Naive thymus-derived CD4-positive, alpha-beta T cell (primary cell): ENCODE measurements at places on chromosomes 3 and 15. TPM values are rescaled to one million over a fixed set of nuclear protein-coding genes. Genes with fewer than 3 reads are reported as not detected.
A peak's percentile ranks its signal among the peaks of the same experiment; 100 is the strongest.

Gene IL5RA
- 1.1 TPM for total RNA-seq

Gene NR2E3
- total RNA-seq = not detected

Gene PLS1
- total RNA-seq = 2.5 and 3.2 TPM in 2 replicates

Gene RASGRP1
- total RNA-seq = 101 TPM

Gene GOLGA8O
- total RNA-seq = 5.4 TPM

Gene GRK7
- 0.15 TPM in 1 of 2 replicates, not detected in the other for total RNA-seq

GRCh38 chr15:74789741-74790079 lies 7.8 kb downstream of the CSK start:
- peak overlapping the region; percentile 85 for H3K4me3 ChIP-seq
- H3K4me1 ChIP-seq = peaks cover 84% of the 10 kb centered on the region
- H3K27me3 ChIP-seq = no peaks in the 10 kb centered on the region
- DNase-seq = no peak

- no peak for DNase-seq
- H3K27ac ChIP-seq = no peak overlapping the region
- no peaks in the 10 kb centered on the region for H3K36me3 ChIP-seq
- no peak overlapping the region for H3K4me3 ChIP-seq
- H3K27me3 ChIP-seq = no peaks in the 10 kb centered on the region
- H3K4me1 ChIP-seq = no peaks in the 10 kb centered on the region
Measured at GRCh38 chr3:60277361-60277800, 973.9 kb downstream of the FHIT start.

GRCh38 chr3:100089812-100090668 lies 24.3 kb downstream of the FILIP1L start:
- H3K4me1 ChIP-seq = no peaks in the 10 kb centered on the region
- H3K27me3 ChIP-seq = no peaks in the 10 kb centered on the region
- no peak for DNase-seq
- H3K4me3 ChIP-seq = no peak overlapping the region
- no peaks in the 10 kb centered on the region for H3K36me3 ChIP-seq

GRCh38 chr15:74781431-74782258 lies at the start of gene CSK:
CSK (plus strand) TSS chr15:74782080; CDS start chr15:74798298, 16,218 bp downstream.
- H3K4me1 ChIP-seq = peaks cover 62% of the 10 kb centered on the region
- DNase-seq = peak; percentile 70
- peak within 1 kb of the TSS; percentile 92 for H3K27ac ChIP-seq
- H3K36me3 ChIP-seq = no peaks in the 10 kb centered on the region
- H3K4me3 ChIP-seq = peak within 1 kb of the TSS; percentile 91

GRCh38 chr3:171847133-171847532 lies 4.0 kb downstream of the TMEM212 start:
- no peaks in the 10 kb centered on the region for H3K27me3 ChIP-seq
- no peaks in the 10 kb centered on the region for H3K4me1 ChIP-seq
- H3K27ac ChIP-seq = no peak overlapping the region

- no peak overlapping the region for H3K27ac ChIP-seq
- H3K36me3 ChIP-seq = no peaks in the 10 kb centered on the region
- no peaks in the 10 kb centered on the region for H3K4me1 ChIP-seq
- DNase-seq = no peak
Measured at GRCh38 chr3:26647078-26647477, 24.5 kb downstream of the LRRC3B start.

DNA sequence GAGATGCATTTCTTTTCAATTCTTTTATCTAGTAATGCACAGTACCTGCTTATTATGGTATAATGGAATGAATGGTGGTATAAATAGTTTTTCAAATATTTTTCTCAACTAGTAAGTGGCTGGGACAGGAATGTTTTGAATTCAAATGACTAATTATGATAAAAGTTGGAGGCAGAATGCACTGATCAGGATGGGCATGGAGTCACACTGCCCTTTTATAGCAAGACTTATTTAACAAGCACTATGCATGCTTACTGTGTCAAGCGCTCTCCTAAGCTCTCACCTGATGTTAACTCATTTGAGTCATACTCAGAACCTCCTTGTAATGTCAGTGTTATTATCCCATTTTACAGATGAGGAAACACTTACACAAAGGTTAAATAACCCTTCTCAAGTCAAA lies 221.8 kb downstream of the FEZF2 start:
- H3K27ac ChIP-seq = no peak overlapping the region
- H3K4me1 ChIP-seq = no peaks in the 10 kb centered on the region
- DNase-seq = no peak
- H3K36me3 ChIP-seq = no peaks in the 10 kb centered on the region

GRCh38 chr3:46614431-46614830 lies 2.1 kb downstream of the FAM240A start:
- no peak overlapping the region for H3K27ac ChIP-seq
- DNase-seq = no peak
- no peak overlapping the region for H3K4me3 ChIP-seq
- no peaks in the 10 kb centered on the region for H3K27me3 ChIP-seq
- no peaks in the 10 kb centered on the region for H3K36me3 ChIP-seq

DNA sequence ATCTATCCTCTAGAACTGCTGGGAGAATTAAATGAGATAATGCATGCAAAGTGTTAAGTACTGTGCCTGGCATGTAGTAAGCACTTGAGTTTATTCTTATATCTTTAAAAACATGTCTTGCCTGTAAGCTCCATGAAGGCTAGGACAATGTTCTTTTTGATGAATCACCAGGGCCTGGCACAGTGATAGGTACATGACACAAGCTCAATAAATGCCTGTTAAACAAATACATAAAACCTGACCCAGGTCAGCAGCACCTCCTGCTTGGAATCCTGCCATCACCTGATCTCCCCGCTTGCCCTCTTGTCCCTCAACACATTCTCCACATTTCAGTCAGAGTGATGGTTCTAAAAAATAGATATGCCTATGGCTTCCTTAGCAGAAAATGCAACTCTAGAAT lies 186.8 kb downstream of the CHST2 start:
- no peaks in the 10 kb centered on the region for H3K36me3 ChIP-seq
- DNase-seq = no peak
- H3K4me3 ChIP-seq = no peak overlapping the region

GRCh38 chr15:42036112-42036905 lies 15.5 kb upstream of the PLA2G4E start:
- H3K4me1 ChIP-seq = no peaks in the 10 kb centered on the region
- no peaks in the 10 kb centered on the region for H3K27me3 ChIP-seq
- H3K4me3 ChIP-seq = no peak overlapping the region
- no peak for DNase-seq

DNA sequence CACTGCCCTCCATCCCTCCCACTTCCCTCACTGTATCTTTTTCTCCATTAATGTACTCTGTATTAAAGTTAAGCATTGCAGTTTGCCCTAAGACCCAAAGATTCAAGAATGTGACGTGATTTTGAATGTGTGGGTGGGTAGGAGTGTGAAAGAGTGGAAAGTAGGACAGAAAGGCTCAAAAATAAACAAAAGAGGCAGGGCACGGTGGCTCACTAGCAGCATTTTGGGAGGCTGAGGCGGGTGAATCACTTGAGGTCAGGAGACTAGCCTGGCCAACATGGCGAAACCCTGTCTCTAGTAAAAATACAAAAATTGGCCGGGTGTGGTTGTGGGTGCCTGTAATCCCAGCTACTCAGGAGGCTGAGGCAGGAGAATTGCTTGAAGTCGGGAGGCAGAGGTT lies 18.4 kb downstream of the TFRC start:
- H3K27ac ChIP-seq = no peak overlapping the region
- peaks cover 82% of the 10 kb centered on the region for H3K36me3 ChIP-seq
- H3K4me1 ChIP-seq = no peaks in the 10 kb centered on the region
- H3K4me3 ChIP-seq = no peak overlapping the region

DNA sequence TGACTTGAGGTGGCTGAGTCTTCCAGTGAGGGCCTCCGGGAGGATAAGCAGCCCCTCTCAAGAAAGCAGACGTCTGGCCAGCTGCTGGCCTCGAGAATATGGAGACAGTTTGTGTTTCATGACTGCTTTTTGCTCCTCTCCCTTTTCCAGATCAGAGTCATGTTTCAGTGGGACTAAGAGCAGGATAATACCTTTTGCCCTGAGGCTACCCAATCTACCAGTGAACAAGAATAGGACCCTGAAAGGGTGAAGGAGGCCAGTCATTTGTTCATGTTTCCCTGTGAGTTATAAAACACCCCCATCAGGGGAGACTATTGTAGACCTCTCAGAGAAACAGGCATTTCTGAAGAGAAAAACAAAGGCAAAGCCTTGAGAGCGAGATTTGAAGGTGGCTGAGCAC lies 137.4 kb downstream of the RYR3 start:
- DNase-seq = no peak
- H3K36me3 ChIP-seq = no peaks in the 10 kb centered on the region
- no peaks in the 10 kb centered on the region for H3K27me3 ChIP-seq
- no peak overlapping the region for H3K27ac ChIP-seq
- H3K4me1 ChIP-seq = no peaks in the 10 kb centered on the region

DNA sequence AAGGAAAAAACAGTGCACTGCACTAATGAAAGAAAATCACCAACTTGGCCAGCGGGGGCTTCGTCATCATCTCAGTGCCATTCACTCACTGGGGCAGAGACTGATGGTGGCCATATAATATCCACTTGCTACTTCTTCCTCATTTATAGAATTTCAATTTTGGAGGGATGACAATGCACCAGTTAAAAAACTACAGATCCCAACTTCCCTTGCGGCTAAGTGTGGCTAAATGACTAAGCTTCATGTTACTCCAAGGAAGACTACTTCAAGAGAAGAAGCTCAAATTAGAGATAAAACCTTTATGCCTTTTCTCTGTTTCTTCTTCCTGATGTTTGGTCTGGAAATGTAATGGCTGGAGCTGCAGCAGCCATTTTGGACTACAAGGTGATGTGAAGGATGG lies 38.8 kb downstream of the NGLY1 start:
- H3K27me3 ChIP-seq = no peaks in the 10 kb centered on the region
- no peak overlapping the region for H3K4me3 ChIP-seq
- H3K27ac ChIP-seq = no peak overlapping the region
- H3K4me1 ChIP-seq = no peaks in the 10 kb centered on the region

DNA sequence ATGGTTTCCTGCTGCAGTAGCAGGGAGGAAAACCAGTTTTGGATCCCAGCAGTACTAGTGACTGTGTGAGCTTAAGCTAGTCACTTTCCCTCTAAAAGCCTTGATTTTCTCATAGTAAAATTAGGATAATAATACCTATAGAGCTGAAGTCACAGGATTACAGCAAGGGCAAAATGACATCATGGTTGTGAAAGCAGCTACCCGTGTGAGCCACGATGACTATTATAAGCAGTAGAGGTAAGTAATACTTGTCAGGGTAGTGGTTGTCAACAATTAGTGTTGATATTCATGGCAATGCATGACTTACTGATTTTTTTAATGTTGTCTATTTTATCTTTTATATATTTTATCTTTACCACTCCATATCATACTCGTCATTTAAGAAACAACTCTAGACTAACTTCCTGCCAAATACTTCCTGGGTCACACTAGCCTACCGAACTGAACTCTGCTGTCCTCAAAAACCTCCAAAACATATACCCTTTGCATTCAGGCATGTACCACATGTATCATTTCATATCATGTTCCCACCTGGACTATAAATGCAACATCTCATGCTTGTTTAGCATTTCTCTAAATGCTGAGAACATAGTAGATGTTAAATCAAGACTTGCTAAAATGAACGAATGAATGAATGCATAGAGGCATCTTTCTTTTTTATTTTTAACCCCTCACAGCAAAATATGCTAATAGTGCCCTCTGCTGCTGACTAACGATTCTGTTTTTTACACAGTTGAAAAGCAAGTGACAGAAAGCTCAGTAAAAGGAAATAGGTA lies 172.6 kb downstream of the P3H2 start:
- no peak overlapping the region for H3K27ac ChIP-seq
- H3K4me1 ChIP-seq = no peaks in the 10 kb centered on the region
- no peak overlapping the region for H3K4me3 ChIP-seq
- peak; percentile 43 for DNase-seq

GRCh38 chr3:177777699-177778098 lies 580.4 kb upstream of the TBL1XR1 start:
- H3K4me1 ChIP-seq = peaks cover 9% of the 10 kb centered on the region
- no peaks in the 10 kb centered on the region for H3K27me3 ChIP-seq
- no peak for DNase-seq

DNA sequence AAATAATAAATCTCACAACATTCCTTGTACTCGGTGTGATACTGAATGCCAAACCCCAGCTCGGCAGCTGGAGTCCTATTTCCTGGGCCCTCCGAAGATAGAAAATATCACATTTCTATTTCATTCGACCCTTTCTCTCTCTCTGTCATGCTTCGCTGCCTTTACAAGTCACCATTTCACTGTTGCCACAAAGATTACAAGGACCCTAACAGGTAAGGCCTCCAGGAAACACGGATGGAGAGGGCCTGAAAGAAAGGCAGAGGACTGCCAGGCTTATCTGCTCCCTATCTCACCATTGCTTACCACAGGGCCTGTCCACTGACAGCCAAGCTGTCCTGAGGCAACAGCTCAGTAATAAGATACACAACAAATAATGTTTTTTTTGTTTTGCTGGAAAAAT lies 376.5 kb downstream of the MECOM start:
- no peak overlapping the region for H3K4me3 ChIP-seq
- no peaks in the 10 kb centered on the region for H3K4me1 ChIP-seq
- H3K36me3 ChIP-seq = no peaks in the 10 kb centered on the region

- H3K4me1 ChIP-seq = no peaks in the 10 kb centered on the region
- DNase-seq = no peak
- H3K27me3 ChIP-seq = no peaks in the 10 kb centered on the region
Measured at GRCh38 chr3:45437383-45437782, 49.0 kb downstream of the LARS2 start.

- H3K27ac ChIP-seq = no peak overlapping the region
- H3K4me3 ChIP-seq = no peak overlapping the region
- H3K4me1 ChIP-seq = no peaks in the 10 kb centered on the region
- no peak for DNase-seq
- no peaks in the 10 kb centered on the region for H3K36me3 ChIP-seq
- no peaks in the 10 kb centered on the region for H3K27me3 ChIP-seq
Measured at GRCh38 chr3:12231431-12231830, 57.4 kb upstream of the PPARG start.

DNA sequence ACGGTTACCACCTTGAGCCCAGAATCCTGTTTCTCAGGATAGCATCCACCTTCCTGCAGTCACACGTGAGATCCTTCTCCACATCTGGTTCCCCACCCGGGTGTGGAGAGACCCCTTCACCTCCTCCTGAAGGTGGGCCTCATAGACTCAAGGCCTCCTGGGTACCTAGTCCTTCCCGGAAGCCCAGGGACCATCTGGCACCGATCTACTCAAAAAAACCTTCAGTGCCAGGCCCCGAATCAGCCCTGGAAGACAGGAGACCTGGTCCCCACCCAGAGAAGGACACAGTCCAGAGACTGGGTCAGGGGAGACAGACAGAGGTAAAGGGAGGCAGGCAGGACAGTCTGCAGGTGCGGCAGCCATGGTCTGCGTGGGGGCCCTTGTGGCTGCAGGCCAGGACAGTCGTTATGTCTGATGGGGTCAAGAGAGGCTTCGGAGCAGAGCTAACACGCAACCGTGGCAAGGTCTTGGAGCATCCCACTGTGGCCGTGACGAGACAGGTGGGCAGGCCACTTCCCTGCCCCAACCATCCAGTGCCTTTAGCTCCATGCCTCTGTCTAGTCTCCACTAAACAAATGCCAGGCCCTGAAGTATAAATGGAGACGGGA lies 112.2 kb upstream of the ABHD17C start:
- no peak overlapping the region for H3K27ac ChIP-seq
- H3K36me3 ChIP-seq = no peaks in the 10 kb centered on the region
- no peak for DNase-seq
- no peaks in the 10 kb centered on the region for H3K4me1 ChIP-seq
